ENCODE measurements at places on chromosomes 7 and 10. TPM values are rescaled to one million over a fixed set of nuclear protein-coding genes. Genes with fewer than 3 reads are reported as not detected.

GRCh38 chr10:27504808-27505460 is 830 bp downstream of the RAB18 start:
- DNase-seq = no peak

Gene COL17A1
- total RNA-seq = 0.48 TPM

GRCh38 chr10:22554461-22555182 is 159.8 kb downstream of the PIP4K2A start:
- peak; percentile 88 for DNase-seq

- DNase-seq = no peak
Measured at GRCh38 chr7:39565538-39565937, 666 bp upstream of the YAE1 start.

- DNase-seq = peak; percentile 68
Measured at GRCh38 chr10:84214046-84214572, 11.2 kb downstream of the LRIT2 start.

DNA sequence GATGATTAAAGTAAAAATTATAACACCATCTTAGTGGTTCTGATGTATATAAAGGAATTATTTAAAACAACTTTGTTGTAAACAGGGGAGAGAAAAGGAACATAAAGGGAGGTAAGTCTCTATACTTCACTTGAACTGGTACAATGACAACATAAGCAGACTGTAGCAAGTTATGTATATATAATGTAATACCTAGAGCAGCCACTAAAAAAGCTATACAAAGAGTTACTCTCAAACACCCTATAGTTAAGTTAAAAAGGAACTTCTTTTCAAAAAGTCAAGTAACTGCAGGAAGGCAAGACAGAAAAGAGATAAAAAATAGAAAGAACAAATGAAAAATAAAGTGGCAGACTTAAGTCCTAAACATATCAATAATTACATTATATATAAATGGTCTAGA is 82.3 kb downstream of the ZNF503 start:
- no peak for DNase-seq

Gene WNT2
- total RNA-seq = 1.00 TPM

- no peak for DNase-seq
Measured at GRCh38 chr7:113087071-113087998, 708 bp upstream of the GPR85 start.

GRCh38 chr7:111394891-111395290 is 167.4 kb downstream of the IMMP2L start:
- no peak for DNase-seq

Gene RADIL
- 4.3 TPM for total RNA-seq

- no peak for DNase-seq
Measured at GRCh38 chr7:87356448-87356847, 11.0 kb downstream of the CROT start.

DNA sequence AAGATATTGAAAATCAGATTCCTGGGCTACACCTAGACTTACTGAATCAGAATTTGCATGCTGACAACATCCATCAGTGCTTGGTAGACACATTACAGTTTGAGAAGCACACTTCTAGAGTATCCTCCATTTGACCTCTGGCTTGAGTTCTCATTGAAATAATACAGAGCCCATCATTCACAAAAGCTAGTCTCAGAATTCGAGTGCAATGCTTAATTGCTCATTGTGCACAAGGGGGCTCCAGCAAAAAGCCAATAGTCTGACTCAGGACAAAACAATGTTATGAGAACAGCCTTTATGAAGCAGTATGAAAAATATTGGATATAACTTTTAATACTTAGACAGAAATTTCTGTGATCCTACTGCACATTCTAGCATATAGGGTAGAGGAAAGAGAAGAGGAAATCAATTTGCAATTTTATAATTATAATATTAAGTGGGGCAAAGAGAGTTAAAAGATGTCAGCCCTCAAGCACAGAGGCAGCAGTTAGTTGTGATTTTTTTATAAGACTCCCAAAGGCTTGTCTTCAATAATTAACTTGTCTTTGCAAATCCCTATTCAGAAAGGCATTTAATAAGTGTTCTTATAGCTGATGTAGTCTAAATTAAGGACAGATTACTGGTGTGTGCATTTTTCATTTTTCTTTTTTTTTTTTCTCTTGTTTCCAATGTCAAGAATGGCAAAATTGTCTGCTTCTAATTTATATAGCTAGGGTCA is 105.8 kb upstream of the ANK3 start:
- DNase-seq = no peak

DNA sequence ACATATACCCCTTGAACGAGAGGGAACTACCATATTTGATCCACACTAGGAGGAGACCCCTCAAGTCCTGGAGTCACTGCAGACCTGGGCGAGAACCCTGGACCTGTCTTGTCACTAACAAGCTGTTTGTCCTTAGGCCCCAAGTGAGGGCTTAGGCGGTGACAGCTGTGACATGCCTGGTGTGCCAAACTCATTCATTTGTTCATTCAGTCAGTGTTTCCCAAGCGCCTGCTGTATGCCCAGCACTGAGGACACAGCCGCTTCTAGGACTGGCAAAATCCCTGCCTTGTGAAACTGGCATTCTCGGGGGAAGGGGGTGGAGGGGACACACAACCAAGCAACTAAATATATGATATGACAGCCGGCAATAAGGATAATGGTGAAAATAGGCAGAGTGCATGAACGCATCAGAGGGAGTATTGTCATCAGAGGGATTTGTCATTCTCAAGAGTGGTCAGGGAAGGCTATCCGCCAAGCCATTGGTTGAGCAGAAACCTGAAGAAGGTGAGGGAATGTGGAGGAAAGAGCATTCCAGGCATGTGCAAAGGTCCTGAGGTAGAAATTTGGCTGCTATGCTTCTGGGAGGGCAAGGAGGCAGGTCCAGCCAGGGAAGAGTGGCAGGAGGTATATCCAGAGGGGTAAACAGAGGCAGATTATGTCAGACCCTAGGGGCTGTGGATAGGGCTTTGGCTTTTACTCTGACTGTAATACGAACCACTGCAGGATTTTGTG is 11.0 kb downstream of the SH2B2 start:
- DNase-seq = no peak

DNA sequence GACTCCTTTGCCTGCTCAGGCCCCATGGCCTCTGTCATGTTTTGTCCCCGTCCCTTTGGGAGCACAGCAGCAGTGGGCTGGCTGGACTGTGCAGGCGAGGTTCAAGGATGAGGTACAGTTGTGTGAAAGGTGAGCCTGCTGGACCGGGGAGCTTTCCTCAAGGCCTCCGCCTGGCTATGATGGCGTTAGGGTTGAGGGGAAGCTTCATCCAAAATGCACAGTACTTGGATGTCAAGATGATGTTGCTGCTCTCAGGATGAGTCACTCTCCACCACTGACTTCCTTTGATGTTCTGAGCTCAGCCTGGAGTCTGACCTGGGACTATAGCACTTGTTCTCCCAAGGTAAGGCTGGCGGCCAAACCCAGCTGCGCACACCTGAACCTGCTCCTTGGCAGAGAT is 152.7 kb upstream of the SHH start:
- DNase-seq = no peak

GRCh38 chr7:107046491-107047259 is 2.2 kb downstream of the PRKAR2B start:
- DNase-seq = no peak

DNA sequence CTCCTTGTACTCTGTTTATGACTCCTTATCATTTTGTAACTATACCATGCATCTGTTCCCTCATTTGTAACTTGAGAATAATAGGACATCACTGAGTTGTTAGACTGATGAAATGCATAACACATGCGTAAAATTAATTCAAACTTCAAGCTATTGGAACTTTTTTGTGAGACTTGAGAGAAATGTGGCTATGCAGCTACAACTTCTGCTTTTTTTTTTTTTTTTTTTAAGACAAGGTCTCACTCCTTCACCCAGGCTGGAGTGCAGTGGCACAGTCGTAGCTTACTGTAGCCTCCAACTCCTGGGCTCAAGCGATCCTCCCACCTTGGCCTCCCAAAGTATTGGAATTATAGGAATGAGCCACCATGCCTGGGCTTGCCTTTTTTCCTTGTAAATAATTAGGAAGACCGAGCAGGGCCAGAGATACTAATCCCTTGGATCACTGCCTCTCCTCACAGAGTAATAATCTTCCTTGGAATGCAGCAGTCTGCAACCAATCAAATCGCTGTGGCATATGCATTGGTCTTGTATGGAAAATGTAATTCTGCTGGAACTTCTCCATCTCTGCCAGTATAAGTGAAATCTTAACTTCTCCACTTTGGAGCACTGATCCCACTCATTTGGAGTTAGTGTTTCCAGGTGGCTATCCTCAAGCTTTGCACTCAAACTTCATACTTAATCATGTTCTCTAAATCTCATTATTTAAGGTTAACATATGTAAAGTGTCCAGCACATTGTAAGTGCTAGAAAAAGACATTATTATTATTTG is 2.0 kb upstream of the PANK1 start:
- DNase-seq = no peak

Gene INA
- total RNA-seq = 0.10 TPM

DNA sequence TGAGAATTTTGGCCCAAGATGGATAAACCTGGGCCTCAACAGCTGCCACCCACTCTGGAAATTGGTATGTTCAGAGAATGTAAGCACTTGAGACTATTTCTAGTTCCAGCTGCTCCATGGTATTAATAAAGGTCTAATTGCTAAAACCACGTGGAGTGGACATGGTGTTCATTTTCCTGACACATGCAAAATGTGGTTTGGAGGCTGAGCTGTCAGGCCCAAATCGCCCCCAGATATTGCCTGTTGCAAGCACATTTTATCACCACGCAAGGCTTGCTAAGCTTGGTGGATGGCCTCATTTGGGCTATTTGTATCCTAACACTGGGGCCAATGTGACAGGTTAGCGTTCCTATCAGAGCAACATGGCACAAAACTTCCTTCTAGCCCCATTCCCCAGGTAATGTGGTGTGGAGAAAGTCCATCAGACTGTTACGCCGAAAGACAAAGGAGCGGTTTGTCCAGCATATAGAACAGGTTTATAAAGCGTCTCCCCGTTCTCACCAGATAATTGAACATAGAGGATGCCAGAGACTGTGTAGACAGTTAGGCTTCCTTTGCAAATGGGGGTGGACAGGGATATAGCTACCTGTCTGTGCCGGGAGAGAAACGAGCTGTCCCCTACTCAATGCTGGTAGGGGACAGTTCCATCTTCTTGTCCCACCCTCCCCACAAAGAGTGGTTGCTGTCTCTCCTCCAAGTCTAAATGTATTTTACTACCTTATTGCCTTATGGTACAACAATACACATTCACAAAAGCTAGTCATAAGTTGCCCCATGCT is 78.0 kb upstream of the ANKRD1 start:
- DNase-seq = no peak

DNA sequence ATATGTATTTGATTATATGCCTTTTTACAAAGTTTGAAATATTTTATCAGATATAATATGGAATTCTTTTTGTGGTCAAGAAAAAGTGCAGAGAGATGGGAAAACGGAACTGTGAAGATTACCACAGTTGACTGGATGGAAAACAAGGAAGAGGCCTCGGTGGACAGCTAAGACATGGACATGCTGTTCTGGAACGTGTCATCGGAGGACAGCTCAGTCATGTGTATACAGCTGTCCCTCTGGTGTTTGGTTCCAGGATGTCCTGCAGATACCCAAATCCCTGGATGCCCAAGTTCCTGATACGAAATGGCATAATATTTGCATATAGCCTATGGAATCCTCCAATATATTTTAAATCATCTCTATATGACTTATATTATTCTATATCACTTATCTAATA is 49.4 kb downstream of the TRIL start:
- DNase-seq = no peak

Gene CALY
- not detected for total RNA-seq

Gene NAT16
- not detected for total RNA-seq

DNA sequence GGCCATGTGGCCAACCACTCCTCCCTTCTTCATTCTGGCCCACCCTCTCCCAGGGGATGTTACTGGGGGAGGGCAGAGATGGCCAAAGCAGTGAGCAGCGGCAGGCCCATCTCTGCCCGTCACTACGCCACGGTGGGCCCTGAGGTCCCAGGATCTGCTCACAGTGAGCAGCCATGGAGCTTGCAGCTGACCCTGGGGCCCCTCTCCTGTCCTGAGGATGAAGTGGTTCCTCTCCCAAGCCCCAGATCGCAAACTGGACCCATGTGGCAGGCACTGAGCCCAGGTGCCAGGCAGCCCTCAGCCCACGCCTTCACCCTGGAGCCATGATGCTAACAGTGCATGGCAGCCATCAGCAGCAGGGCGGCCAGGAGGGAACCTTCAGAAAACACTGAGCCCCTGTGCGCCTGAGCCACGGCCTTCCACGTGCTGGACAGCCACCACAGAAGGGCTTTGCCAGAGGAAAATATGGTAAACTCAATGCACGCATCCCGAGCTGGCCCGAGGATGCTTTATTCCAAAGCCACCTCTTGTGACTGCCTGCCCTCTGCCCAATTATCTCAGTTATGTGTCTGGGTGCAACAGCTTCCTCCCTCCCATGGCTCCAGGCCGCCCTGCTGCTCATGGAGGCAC is 485.7 kb downstream of the PTPRN2 start:
- DNase-seq = peak; percentile 70

Gene CNTNAP2
- total RNA-seq = not detected
